ENCODE measurements at places on chromosomes 4 and X. TPM values are rescaled to one million over a fixed set of nuclear protein-coding genes. Genes with fewer than 3 reads are reported as not detected.

DNA sequence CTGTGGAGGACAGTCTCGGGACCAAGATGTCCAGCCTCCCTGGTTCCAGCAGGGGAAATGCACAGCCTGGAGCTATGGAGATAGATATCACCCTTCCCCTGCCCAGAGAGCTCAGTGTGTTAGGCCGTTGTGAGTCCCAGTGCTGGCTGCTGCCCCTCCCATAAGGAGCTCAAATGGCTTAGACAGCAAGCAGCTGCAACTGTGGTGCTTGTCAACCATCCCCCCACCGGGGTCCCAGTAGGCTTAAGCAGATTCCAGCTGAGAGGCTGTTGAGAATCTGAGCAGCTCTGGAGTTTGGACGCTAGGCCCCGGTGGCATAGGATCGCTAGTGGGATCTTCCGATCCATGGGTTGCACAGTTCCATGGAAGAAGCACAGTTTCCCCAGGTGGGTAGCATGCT is 181.8 kb upstream of the POF1B start:
- no peaks in the 10 kb centered on the region for H3K27me3 ChIP-seq
- no peaks in the 10 kb centered on the region for H3K4me1 ChIP-seq
- H3K36me3 ChIP-seq, result no peaks in the 10 kb centered on the region

DNA sequence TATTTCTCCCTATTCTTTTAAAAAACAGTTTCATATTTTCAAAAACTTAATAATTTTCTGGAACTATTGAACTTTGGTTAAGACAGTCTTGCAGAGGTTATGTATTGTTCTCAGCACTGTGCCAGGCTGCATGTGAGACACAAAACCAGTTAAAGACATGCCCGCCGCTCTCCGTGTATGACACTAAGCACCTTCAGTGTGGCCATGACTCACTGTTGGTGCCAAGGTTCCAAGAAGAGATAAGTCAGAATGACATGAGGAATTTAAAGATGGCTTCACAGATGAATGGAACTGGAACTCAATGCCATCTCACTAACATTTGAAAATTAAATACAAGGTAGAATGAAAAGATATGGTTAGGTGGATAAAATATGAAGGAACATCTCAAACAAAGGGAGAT is 525.5 kb upstream of the ZFP42 start:
- H3K27me3 ChIP-seq, result no peaks in the 10 kb centered on the region
- no peaks in the 10 kb centered on the region for H3K36me3 ChIP-seq
- H3K4me3 ChIP-seq, result no peak overlapping the region
- no peaks in the 10 kb centered on the region for H3K4me1 ChIP-seq

Gene CYTL1
- total RNA-seq, result not detected

Gene ADH1C
- total RNA-seq, result 4.9 TPM

DNA sequence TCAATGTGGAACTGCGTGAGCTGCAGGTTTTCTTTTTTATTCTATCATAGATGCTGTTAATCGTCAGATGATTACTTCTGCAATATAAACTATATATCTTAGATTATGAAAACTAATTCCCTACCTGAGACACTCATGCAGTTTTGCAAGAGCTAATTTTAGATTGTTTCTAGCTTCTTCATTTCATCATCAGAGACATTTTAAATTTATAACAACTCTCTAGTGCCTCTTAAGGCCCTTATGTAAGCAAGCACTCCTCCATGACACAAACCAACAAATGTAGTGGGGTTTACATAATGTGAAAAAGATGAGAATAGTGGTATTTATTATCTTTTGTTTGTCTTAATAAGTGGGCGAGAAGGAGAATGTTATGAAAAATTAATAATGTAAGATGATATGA is 170.2 kb upstream of the ETNPPL start:
- H3K27me3 ChIP-seq, result no peaks in the 10 kb centered on the region
- no peaks in the 10 kb centered on the region for H3K4me1 ChIP-seq
- H3K4me3 ChIP-seq, result no peak overlapping the region
- DNase-seq, result no peak
- H3K27ac ChIP-seq, result no peak overlapping the region

GRCh38 chr4:184472614-184473498 is 1.5 kb downstream of the IRF2 start:
- no peaks in the 10 kb centered on the region for H3K4me1 ChIP-seq
- DNase-seq, result peak; percentile 73
- peak overlapping the region; percentile 87 for H3K4me3 ChIP-seq
- H3K27ac ChIP-seq, result peak overlapping the region; percentile 98
- H3K27me3 ChIP-seq, result no peaks in the 10 kb centered on the region

GRCh38 chrX:132610536-132610935 is 121.7 kb upstream of the MBNL3 start:
- no peak for DNase-seq
- H3K4me3 ChIP-seq, result no peak overlapping the region
- H3K27me3 ChIP-seq, result no peaks in the 10 kb centered on the region
- no peaks in the 10 kb centered on the region for H3K36me3 ChIP-seq
- H3K27ac ChIP-seq, result no peak overlapping the region

Gene GDPD2
- not detected for total RNA-seq

DNA sequence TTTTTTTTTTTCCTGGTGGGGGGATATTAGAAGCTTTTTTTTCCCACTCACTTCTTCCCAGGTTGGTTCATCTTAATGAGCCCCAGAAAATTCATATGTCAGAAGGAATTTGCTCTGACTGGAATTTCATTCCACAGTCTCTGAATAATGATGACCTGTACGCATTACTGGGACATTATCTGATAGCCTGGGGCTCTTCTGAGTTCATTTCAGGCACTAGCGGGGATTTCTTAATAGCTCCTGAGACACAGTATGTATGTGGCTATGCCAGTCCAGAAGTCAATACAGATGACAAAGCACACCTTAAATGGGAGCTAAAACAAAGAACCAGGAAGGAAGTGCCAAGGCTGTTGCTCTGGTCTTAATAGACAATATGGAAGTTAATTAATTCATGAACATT is 295.2 kb upstream of the IGFBP7 start:
- no peak overlapping the region for H3K4me3 ChIP-seq
- no peaks in the 10 kb centered on the region for H3K36me3 ChIP-seq
- H3K4me1 ChIP-seq, result no peaks in the 10 kb centered on the region
- no peak overlapping the region for H3K27ac ChIP-seq
- no peaks in the 10 kb centered on the region for H3K27me3 ChIP-seq

Gene GABRB1
- total RNA-seq, result 2.6 TPM

- H3K4me1 ChIP-seq, result no peaks in the 10 kb centered on the region
- no peaks in the 10 kb centered on the region for H3K36me3 ChIP-seq
- no peak overlapping the region for H3K4me3 ChIP-seq
- no peaks in the 10 kb centered on the region for H3K27me3 ChIP-seq
- H3K27ac ChIP-seq, result peak overlapping the region; percentile 27
Measured at GRCh38 chrX:1546691-1547251, 9.8 kb upstream of the P2RY8 start.
